ENCODE measurements at places on chromosomes 1 and 21.

- no peak for DNase-seq
Observed at GRCh38 chr1:162856260-162856659, 4.7 kb downstream of the CCDC190 start.

- DNase-seq, result no peak
Observed at GRCh38 chr1:88581703-88582102, 102.4 kb upstream of the PKN2 start.

- no peak for DNase-seq
Observed at GRCh38 chr1:229448845-229449244, 15.0 kb upstream of the ACTA1 start.

GRCh38 chr1:212606395-212607205, 2.0 kb upstream of the ATF3 start:
- peak; percentile 41 for DNase-seq

DNA sequence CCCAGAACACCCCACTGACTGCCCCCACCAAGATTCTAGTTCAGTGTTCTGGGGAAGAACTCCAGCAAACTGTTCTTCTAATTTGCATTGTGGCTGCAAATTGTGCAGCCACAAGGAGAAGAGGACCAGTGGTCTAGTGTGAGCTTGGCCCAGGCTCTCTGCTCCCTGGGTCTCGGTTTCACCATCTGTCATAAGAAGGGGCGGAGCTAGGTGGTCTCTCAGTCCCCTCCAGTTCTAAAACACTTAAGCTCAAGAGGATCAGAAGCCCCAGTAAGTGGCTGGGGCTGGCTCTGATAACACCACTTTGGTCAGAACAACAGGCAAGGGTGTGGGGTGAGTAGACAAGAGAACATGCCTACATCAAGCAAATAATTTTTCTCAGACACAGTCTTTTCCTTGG, 99.9 kb downstream of the BEND5 start:
- DNase-seq, result no peak

DNA sequence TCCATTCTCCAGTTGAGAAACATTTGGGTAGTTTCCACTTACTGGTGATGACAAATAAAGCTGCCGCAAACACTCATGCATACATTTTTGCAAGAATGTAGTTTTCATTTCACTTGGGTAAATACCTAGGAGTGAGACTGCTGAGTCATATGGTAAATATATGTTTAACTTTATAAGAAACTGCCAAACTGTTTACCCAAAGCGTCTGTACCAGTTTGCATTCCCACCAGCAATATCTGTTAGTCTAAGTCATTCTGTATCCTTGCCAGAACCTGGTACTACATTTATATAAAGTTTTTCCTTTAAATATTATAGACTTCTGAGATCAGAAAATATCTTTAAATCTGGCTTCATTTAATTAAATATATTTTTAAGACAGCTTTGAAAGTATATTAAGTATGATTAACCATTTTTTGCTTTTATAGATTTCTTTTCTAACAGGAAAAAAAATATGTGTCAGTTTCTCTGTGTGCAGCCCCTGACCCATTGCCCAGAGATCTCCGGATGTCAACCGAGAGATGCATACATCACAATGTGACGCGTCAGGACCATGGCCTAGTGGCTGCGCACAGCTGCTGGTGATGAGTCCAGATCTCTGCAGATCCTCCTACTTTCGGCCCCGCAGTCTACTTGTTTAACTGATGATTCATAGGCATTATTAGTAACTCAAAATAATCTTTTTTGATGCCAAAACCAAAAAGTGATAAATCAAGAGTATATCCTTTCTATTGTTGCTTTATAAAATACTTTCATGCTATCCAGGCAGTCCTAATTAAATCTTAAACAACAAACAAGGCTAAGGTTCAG, 227.1 kb upstream of the MAP1LC3C start:
- no peak for DNase-seq

DNA sequence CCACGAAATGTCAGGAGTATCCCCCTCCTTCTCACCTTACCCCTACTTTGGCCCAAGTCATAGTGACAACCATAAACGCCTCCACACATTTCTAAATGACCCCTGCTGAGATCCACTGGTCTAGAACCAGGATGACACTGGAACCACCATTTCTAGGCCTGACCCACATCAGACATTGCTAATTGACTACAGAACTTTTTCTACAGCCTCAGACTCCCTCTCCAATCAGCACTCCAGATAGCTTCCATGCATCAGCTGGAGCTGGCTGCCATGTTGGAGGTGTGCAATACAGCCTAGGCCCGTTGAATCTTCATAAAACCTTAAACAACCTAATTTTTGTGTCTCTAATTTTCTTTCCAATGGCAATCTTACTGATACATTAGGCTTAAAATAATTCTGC, 18.6 kb downstream of the TCEA3 start:
- no peak for DNase-seq

DNA sequence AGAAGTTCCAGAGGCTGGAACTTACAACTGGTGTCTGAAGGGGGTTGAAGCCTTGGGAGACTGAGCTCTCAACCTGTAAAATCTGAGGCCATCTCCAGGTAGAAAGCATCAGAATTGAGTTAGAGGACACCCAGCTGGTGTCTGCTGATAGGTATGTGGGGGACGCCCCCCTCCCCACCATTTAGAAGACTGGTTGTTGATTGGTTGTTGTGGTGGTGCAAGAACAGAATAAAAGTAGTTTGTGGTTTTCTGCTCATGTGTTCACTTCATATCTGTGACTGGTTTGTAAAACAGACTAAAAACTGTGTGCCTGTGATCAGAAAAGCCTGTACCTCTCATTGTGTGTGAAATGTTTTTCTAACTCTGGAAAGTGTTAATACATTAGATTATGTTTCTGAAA, 33.2 kb upstream of the PDE4B start:
- no peak for DNase-seq

GRCh38 chr1:184802354-184803179, 47.9 kb upstream of the EDEM3 start:
- DNase-seq, result no peak

DNA sequence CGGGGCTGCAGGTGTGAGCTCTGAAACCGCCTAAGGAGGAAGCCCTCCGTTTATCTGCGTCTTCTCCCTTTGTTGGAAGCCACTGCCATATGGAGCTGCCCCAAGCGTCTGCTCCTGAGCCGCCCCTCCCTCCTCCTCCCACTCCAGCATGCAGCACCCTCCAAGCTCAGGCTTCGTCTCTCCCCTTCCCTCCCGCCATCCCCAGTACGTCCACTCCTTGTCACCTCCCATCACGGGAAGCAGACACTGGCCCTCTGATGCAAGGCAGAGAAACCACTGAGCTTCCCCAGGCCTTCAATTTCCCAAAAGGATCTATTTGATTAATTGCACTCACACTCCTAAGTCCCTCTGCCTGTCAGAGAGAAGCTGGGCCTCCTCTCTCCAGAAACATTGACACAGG, 52.5 kb downstream of the NFASC start:
- no peak for DNase-seq

- DNase-seq, result no peak
Observed at GRCh38 chr1:44839576-44839975, 3.5 kb downstream of the PTCH2 start.

DNA sequence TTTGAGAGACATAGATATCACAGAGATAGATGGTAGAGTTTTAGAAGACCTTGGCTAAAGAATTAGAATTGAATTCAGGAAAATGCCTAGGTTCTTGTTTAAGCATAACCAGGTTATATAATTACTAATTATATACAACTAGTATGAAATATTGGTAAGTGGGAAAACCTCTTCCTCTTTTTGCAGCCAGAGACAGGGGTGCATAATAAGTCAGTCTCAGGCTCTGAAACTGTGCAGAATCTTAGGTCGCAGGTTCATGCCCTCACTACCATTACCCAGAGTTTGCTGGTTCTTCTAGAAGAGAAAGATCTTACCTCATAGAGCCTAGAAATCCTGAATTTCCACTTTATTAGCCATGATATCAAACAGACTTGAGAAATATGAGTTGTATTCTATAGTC, 183.3 kb downstream of the NEK7 start:
- no peak for DNase-seq

- DNase-seq, result no peak
Observed at GRCh38 chr1:26317612-26318337, at the start of gene CD52. CD52 (plus strand) TSS chr1:26317958; CDS start chr1:26318018, 60 bp downstream.

GRCh38 chr1:155170806-155171205, 2.3 kb downstream of the KRTCAP2 start:
- no peak for DNase-seq

GRCh38 chr1:84208935-84209334, 64.9 kb downstream of the PRKACB start:
- DNase-seq, result no peak

DNA sequence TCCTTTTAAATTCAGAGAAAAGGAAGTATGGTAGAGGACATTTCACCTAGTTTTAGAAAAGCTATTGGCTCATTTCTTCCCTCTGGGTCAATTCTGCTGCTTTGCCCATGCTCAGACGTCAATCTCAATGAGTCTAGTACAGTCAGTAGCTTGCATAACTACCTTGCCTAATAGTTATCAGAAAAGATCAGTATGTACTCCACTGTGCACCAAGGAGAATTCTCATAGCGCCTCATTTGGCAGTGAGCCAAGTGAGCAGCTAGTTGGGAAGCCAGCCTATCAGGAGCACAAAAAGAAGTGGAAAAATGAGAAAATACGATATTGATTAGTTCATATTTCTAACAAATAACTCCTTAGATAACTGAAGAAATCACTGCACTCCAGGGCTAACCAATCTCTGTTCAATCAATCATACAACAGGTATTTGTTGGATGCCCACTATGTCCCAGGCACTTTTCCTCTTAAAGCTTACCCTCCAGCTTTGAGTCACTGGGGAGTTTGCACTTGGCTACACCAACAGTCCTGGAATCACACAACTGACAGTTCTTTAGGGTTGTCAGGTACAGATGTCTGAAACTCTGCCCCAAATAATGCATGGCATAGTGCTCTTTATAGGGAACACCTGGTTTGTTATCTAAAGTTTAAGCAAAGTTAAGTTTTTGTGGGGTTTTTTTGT, 50.2 kb downstream of the PRDX6 start:
- DNase-seq, result no peak

DNA sequence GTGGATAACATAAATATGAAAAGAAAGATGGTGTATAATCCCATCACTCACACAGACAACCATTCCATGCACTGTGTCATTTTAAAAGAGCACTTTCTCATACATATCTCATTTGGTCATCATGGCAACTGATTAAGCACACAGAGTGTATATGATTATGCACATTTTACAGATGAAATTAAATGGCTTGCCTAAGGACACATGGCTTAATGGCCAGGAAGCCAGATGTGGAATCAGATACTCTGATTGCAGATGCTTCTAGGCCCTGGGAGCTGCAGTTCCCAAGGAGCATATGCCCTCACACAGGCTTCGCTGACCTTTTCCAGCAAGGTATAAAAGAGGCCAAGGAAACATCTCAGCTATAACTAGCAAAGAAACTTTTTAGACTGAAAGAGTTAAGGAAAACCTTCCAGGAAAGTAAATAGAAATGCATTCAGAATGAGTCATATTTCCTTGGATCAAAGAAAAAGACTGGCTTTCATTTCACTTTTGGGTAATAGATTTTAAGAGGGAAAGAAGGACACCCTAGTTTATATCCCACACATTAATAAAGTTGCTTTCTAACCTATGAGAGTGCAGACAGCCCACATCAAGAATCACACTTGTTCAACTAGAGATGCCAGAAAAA, 19.6 kb upstream of the FAM89A start:
- DNase-seq, result no peak

DNA sequence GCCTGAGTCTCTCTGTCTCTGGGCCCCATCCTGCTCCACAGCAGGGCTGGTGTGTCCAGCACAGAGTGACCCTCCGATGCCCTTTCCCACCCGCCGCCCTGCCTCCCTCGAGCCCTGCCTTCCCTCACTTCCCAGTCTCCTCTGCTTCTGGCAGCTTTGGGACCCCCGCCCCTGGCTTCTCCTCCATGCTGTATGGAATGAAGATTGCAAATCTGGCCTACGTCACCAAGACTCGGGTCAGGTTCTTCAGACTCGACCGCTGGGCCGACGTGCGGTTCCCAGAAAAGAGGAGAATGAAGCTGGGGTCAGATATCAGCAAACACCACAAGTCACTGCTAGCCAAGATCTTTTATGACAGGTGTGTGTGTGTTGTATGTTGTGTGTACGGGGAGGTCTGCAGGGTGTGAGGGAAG, 14.3 kb downstream of the MOV10 start:
- DNase-seq, result no peak

GRCh38 chr1:62082456-62083363, 111.9 kb upstream of the L1TD1 start:
- peak; percentile 40 for DNase-seq

DNA sequence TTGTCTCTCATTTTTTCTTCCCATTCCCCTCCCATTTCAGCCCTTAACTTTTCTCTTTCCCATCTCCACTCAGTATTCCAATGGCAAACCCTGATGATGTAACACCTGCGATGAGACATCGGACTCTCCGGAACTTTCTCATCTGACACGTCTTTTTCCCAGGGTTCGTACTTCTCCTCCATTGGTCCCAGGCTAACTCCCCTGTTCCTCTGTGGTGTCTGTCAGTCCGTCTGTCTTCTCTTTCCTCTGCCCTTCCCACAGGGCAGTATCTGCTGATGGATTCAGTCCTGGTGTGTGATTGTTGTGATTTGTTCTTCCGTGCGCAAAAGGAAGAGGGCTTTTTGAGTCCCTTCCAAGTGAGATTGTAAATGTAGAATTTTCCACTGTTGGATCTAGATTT, 27.7 kb downstream of the VANGL2 start:
- no peak for DNase-seq

GRCh38 chr1:200217703-200218102, 190.2 kb downstream of the NR5A2 start:
- no peak for DNase-seq

GRCh38 chr1:60068393-60069045, 5.1 kb downstream of the C1orf87 start:
- no peak for DNase-seq

GRCh38 chr21:29077651-29078090, 4.2 kb upstream of the CCT8 start:
- DNase-seq, result no peak

- no peak for DNase-seq
Observed at GRCh38 chr1:237814319-237814924, 76.3 kb downstream of the ZP4 start.

GRCh38 chr1:25904943-25905679, 1.1 kb downstream of the STMN1 start:
- peak; percentile 99 for DNase-seq

- DNase-seq, result no peak
Observed at GRCh38 chr1:27931759-27932158, 3.0 kb upstream of the SMPDL3B start.
